Activated T-helper 2 cell treated with anti-CD3 and anti-CD28 coated beads, Interferon-gamma antibody, Interleukin-2, Interleukin-4, amounts not matched to agents 10 μg/mL and 5 μg/mL and 100 μg/mL, durations not matched to agents 14 hours and 24 hours and 36 hours (primary cell): ENCODE measurements at places on chromosomes 7 and 10. TPM values are rescaled to one million over a fixed set of nuclear protein-coding genes. Genes with fewer than 3 reads are reported as not detected.

GRCh38 chr7:72490301-72490700 lies 78.2 kb upstream of the CALN1 start:
- H3K27ac ChIP-seq, result no peak overlapping the region
- H3K4me3 ChIP-seq, result no peak overlapping the region
- DNase-seq, result no peak
- no peaks in the 10 kb centered on the region for H3K27me3 ChIP-seq

- no peak overlapping the region for H3K27ac ChIP-seq
- H3K36me3 ChIP-seq, result peaks cover 91% of the 10 kb centered on the region
- H3K4me3 ChIP-seq, result no peak overlapping the region
- DNase-seq, result no peak
Measured at GRCh38 chr7:138563808-138564207, 103.7 kb downstream of the TRIM24 start.

GRCh38 chr7:595621-596010 lies 76.0 kb upstream of the PDGFA start:
- no peaks in the 10 kb centered on the region for H3K27me3 ChIP-seq
- peaks cover 23% of the 10 kb centered on the region for H3K4me1 ChIP-seq
- peaks cover 23% of the 10 kb centered on the region for H3K36me3 ChIP-seq

GRCh38 chr7:94687076-94687475 lies 31.1 kb upstream of the SGCE start:
- DNase-seq, result no peak
- H3K4me1 ChIP-seq, result no peaks in the 10 kb centered on the region
- H3K27ac ChIP-seq, result no peak overlapping the region
- no peaks in the 10 kb centered on the region for H3K36me3 ChIP-seq

GRCh38 chr7:144588559-144589051 lies 185.1 kb upstream of the NOBOX start:
- no peaks in the 10 kb centered on the region for H3K36me3 ChIP-seq
- no peaks in the 10 kb centered on the region for H3K27me3 ChIP-seq
- DNase-seq, result no peak
- no peak overlapping the region for H3K27ac ChIP-seq

GRCh38 chr10:28054228-28054860 lies 55.5 kb upstream of the ODAD2 start:
- no peak overlapping the region for H3K4me3 ChIP-seq
- no peaks in the 10 kb centered on the region for H3K4me1 ChIP-seq
- no peaks in the 10 kb centered on the region for H3K27me3 ChIP-seq
- H3K27ac ChIP-seq, result no peak overlapping the region

DNA sequence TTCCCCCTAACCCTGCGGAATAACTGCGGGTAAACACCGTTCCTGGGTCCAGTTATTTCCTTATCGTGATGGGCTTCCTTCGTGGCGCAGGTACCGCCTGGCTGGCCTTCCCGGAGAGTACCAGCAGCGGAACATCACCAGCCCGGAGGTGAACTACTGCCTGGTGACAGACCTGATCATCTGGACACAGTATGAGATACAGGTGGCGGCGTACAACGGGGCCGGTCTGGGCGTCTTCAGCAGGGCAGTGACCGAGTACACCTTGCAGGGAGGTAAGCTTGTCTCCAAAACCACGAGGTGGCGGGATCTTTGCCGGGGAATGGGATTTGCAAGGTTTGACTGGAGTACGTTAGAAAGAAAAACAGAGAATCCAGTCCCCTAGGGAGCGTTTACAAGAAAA lies 665.0 kb upstream of the FOXK1 start:
- H3K36me3 ChIP-seq, result no peaks in the 10 kb centered on the region
- H3K27ac ChIP-seq, result no peak overlapping the region
- DNase-seq, result no peak
- no peaks in the 10 kb centered on the region for H3K4me1 ChIP-seq

GRCh38 chr10:55233090-55233489 lies 432.1 kb upstream of the PCDH15 start:
- H3K27ac ChIP-seq, result no peak overlapping the region
- no peaks in the 10 kb centered on the region for H3K4me1 ChIP-seq
- H3K4me3 ChIP-seq, result no peak overlapping the region
- DNase-seq, result no peak
- no peaks in the 10 kb centered on the region for H3K27me3 ChIP-seq

DNA sequence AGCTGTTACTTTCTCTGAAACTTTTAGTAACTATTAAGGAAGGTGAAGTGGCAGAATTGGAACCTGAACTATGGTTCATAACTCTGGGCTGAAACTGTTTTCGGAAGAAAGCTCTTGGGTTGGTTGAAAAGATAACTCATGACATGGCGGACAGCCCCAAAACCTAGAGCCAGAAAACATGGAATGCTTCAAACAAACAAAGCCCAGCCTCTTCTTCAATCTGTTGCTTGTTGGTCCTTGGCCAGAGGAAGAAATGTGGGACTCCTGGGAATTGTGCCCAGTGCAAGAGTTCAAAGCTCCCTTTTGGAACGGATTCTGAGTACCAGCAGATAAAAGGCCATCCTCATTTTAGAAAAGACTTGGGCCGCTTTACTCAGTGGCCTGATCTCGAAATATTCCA lies 52.9 kb upstream of the CACNB2 start:
- no peak overlapping the region for H3K27ac ChIP-seq
- no peak for DNase-seq
- H3K4me3 ChIP-seq, result no peak overlapping the region
- H3K36me3 ChIP-seq, result no peaks in the 10 kb centered on the region

GRCh38 chr7:74560086-74560719 lies 97.3 kb upstream of the GTF2I start:
- no peak for DNase-seq
- no peak overlapping the region for H3K27ac ChIP-seq
- H3K36me3 ChIP-seq, result no peaks in the 10 kb centered on the region
- H3K4me3 ChIP-seq, result no peak overlapping the region

DNA sequence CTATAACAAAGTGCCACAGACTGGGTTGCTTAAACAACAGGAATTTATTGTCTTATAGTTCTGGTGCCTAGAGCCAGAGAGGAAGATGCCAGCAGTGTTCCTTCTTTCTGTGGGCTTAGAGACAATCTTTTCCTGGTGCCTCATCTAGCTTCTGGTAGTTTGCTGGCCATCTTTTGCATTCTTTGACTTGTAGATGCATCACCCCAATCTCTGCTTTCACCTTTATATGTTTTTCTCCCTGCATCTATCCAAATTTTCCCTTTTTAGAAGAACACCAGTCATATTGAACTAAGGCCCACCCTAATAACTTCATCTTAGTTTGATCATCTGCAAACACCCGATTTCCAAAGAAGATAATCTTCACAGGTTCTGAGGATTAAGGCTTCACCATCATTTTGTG lies 66.8 kb downstream of the CDK1 start:
- H3K27ac ChIP-seq, result no peak overlapping the region
- DNase-seq, result no peak
- no peaks in the 10 kb centered on the region for H3K4me1 ChIP-seq
- no peak overlapping the region for H3K4me3 ChIP-seq
- H3K27me3 ChIP-seq, result peaks cover 9% of the 10 kb centered on the region

- no peak for DNase-seq
- no peaks in the 10 kb centered on the region for H3K36me3 ChIP-seq
- H3K4me1 ChIP-seq, result no peaks in the 10 kb centered on the region
- peaks cover 26% of the 10 kb centered on the region for H3K27me3 ChIP-seq
- no peak overlapping the region for H3K4me3 ChIP-seq
- no peak overlapping the region for H3K27ac ChIP-seq
Measured at GRCh38 chr7:12578930-12579640, 8.6 kb downstream of the SCIN start.

DNA sequence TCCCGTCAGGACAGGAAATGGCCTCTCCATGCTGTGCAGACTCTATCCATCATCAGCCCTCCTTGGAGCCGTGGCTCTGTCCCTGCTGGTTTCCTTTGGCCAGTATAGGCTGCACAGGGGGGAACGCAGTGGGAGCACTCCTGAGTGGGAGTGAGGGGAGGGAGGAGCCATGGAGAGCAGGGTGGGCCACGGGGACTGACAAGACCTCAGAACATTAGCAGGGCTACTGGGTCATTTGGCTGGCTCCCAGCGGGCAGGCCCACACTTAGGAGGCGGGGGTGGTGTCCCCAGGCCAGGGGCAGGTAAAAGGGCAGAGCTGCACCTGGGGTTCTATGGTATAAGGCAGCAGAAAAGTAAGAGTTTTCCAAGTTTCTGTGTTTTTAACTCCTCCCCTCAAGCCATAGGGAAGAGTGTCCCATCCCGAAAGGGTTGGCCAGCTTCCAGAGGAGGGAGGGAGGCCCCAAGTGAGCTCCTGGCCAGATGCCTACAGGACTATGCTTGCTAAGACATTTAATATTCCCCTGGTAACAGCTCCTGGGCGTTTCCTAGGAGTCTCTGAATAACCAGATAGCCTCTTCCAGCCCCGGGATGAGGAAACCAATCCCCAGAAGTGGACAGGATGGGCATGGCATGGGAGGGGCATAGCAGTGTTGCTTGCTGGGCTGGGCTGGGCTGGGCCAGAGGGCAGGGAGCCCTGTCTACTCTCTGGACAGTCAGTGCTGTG lies 5.5 kb upstream of the OPN4 start:
- peaks cover 2% of the 10 kb centered on the region for H3K27me3 ChIP-seq
- H3K27ac ChIP-seq, result no peak overlapping the region
- H3K4me1 ChIP-seq, result peaks cover 2% of the 10 kb centered on the region
- H3K36me3 ChIP-seq, result no peaks in the 10 kb centered on the region
- no peak overlapping the region for H3K4me3 ChIP-seq
- no peak for DNase-seq

DNA sequence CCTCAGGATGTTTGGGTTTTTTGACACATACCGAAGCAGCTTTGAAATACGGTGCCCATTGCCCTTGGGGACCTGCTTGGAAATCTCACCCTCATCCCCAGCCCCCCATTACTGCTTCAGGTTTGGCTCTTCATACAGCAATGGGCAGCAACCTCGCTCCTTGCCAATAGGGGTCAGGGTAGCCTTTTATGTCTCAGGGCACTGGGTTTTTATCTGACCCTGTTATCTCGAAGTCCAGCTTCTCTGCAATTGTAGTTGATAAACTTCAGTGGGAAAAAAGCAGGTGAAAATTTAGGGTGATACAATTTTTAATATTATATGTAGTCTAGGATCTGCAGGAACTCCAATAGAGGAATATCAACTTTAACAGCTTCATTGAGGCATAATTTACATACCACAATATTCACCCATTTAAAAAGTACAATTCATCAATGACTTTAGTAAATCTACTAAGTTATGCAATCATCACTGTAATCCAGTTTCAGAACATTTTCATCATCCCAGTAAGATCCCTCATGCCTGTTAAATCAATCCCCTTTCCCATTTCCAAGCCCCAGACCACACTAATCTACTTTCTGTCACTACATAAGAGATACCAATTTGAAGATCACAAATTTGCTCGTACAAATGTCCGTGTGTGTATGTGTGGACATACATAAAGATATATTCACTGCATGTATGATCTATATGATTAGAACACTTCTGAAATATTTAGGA lies 386.2 kb downstream of the KCNMA1 start:
- no peak overlapping the region for H3K27ac ChIP-seq
- no peaks in the 10 kb centered on the region for H3K4me1 ChIP-seq
- H3K36me3 ChIP-seq, result no peaks in the 10 kb centered on the region
- no peaks in the 10 kb centered on the region for H3K27me3 ChIP-seq

DNA sequence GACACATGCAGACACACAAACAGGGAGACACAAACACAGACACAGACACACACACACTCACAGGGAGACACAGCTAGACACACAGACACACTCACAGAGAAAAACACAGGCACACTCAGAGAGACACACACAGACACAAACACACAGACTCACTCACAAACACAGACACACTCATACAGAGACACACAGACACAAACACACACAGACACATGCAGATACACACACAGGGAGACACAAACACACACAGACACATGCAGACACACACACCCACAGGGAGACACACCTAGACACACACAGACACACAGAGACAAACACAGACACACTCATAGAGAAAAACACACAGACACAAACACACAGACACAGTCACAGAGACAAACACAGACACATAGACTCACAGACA lies 67.9 kb downstream of the ADARB2 start:
- H3K27me3 ChIP-seq, result no peaks in the 10 kb centered on the region
- no peaks in the 10 kb centered on the region for H3K4me1 ChIP-seq
- H3K36me3 ChIP-seq, result no peaks in the 10 kb centered on the region
- no peak overlapping the region for H3K27ac ChIP-seq
- DNase-seq, result no peak

DNA sequence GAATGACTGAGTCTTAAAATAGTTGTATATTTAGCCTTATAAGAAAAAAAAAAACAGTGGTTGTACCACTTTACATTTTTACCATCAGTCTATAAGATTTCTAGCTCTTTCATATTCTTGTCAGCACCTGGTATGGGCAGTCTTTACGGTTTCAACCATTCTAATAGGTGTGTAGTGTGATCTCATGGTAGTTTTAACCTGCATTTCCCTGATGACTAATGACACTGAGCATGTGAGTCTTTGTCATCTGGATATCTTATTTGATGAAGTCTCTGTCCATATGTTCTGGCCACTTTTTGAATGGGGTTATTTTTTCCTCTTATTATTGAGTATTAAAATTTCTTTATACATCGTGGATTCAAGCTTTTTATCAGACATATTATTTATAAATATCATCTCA lies 365.3 kb upstream of the IGFBP3 start:
- no peaks in the 10 kb centered on the region for H3K36me3 ChIP-seq
- no peak overlapping the region for H3K27ac ChIP-seq
- no peaks in the 10 kb centered on the region for H3K4me1 ChIP-seq
- no peaks in the 10 kb centered on the region for H3K27me3 ChIP-seq
- no peak for DNase-seq
- H3K4me3 ChIP-seq, result no peak overlapping the region

- no peaks in the 10 kb centered on the region for H3K27me3 ChIP-seq
- peak overlapping the region; percentile 3 for H3K4me3 ChIP-seq
- peaks cover 36% of the 10 kb centered on the region for H3K4me1 ChIP-seq
- peak overlapping the region; percentile 43 for H3K27ac ChIP-seq
Measured at GRCh38 chr7:99102809-99103690, 40.9 kb downstream of the SMURF1 start.

FAM200A gene
- 5.2 and 5.6 TPM in 2 replicates for total RNA-seq

CH25H gene
- total RNA-seq, result not detected in 2 replicates

TSPAN12 gene
- not detected in 2 replicates for total RNA-seq

NT5C2 gene
- total RNA-seq, result 58.1 and 60.6 TPM in 2 replicates

PODXL gene
- 0.68 and 0.76 TPM in 2 replicates for total RNA-seq

ITIH2 gene
- total RNA-seq, result not detected in 2 replicates

ADAM8 gene
- 214 and 220 TPM in 2 replicates for total RNA-seq

REPIN1 gene
- total RNA-seq, result 81.5 and 82.2 TPM in 2 replicates

NUPR2 gene
- not detected in 2 replicates for total RNA-seq

ATRNL1 gene
- 0.50 and 0.87 TPM in 2 replicates for total RNA-seq

NKX2-3 gene
- total RNA-seq, result not detected in 2 replicates

SYT15 gene
- total RNA-seq, result 1.5 TPM in 2 replicates

SRGN gene
- total RNA-seq, result 1,340 and 1,350 TPM in 2 replicates
